Immature natural killer cell (primary cell): ENCODE measurements at places on chromosomes 7 and 10. TPM values are rescaled to one million over a fixed set of nuclear protein-coding genes. Genes with fewer than 3 reads are reported as not detected.
A peak's percentile ranks its signal among the peaks of the same experiment; 100 is the strongest.

- H3K36me3 ChIP-seq: peaks cover 3% of the 10 kb centered on the region
- peaks cover 1% of the 10 kb centered on the region for H3K27me3 ChIP-seq
- no peak overlapping the region for H3K4me3 ChIP-seq
- no peak for DNase-seq
Measured at GRCh38 chr10:44574596-44575480, 189.9 kb upstream of the CXCL12 start.

DNA sequence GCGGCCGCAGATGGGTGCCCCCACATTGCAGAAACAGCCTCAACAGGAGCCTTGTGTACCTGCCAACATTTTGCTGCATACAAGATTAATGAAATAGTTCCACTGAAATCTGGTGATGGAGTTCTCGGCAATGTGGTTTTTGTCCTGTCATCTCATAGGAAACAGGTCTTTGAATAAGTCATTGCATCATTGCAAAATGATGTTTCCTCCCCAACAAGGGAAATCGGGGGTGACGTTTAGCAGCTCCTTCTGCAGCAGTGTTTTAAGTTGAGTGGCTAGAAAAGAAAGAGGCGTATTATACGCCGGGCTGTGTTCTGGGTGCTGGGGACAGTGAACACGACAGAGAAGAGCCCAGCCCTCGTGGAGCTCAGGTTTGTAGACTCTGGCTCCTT lies 177.0 kb downstream of the PRKAG2 start:
- H3K4me3 ChIP-seq: no peak overlapping the region
- H3K27ac ChIP-seq: no peak overlapping the region
- no peaks in the 10 kb centered on the region for H3K36me3 ChIP-seq
- peaks cover 21% of the 10 kb centered on the region for H3K4me1 ChIP-seq

NPSR1 gene
- polyA plus RNA-seq: not detected

SPACDR gene
- polyA plus RNA-seq: 0.43 TPM

DNA sequence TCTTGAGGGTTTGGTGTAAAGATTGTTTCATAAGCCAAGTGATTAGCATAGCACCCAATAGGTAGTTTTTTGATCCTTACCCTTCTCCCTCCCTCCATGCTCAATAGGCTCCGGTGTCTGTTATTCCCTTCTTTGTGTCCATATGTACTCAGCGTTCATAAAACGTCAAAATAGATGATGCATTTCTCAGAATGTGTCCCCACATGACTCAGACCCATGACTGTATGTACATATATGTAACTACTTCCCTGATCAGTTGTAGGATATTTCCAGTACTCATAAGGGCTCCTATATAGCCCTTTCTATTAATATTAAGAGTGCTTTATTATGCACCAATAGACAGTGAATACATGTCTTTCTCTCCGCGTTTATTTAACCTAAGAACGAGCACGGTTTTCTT lies 466.9 kb downstream of the KIF20B start:
- no peaks in the 10 kb centered on the region for H3K4me1 ChIP-seq
- H3K4me3 ChIP-seq: no peak overlapping the region
- H3K36me3 ChIP-seq: no peaks in the 10 kb centered on the region
- H3K27me3 ChIP-seq: no peaks in the 10 kb centered on the region

- peak overlapping the region; percentile 26 for H3K4me3 ChIP-seq
- peaks cover 20% of the 10 kb centered on the region for H3K4me1 ChIP-seq
- no peaks in the 10 kb centered on the region for H3K36me3 ChIP-seq
- no peak overlapping the region for H3K27ac ChIP-seq
- peaks cover 4% of the 10 kb centered on the region for H3K27me3 ChIP-seq
- DNase-seq: no peak
Measured at GRCh38 chr7:41942468-41943093, 239.7 kb upstream of the INHBA start.

CC2D2B gene
- not detected for polyA plus RNA-seq

DNA sequence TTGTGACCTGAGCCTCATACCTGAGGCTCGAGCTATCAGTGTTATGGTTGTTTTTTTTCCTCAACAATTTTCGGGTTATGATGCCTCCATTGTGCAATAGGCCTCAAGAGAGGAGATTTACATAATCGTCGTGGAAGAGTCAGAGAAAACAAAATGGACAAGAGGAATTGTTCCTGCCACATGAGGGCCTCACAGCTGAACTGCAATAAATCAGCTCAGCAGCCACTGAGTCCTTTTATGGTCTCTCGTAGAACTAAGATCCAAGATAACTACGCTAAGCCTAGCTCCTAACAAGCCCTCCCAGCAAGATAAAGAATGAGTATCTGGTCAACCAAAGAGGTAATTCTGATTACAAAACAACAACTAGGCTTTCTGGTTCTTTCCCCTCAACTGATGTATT lies 336.8 kb downstream of the WDR11 start:
- no peak for DNase-seq
- H3K27me3 ChIP-seq: no peaks in the 10 kb centered on the region
- H3K4me1 ChIP-seq: no peaks in the 10 kb centered on the region
- no peaks in the 10 kb centered on the region for H3K36me3 ChIP-seq

GRCh38 chr10:113273181-113274163 lies 279.4 kb upstream of the HABP2 start:
- no peak overlapping the region for H3K4me3 ChIP-seq
- no peak overlapping the region for H3K27ac ChIP-seq
- H3K27me3 ChIP-seq: peaks cover 19% of the 10 kb centered on the region
- no peaks in the 10 kb centered on the region for H3K4me1 ChIP-seq

DNA sequence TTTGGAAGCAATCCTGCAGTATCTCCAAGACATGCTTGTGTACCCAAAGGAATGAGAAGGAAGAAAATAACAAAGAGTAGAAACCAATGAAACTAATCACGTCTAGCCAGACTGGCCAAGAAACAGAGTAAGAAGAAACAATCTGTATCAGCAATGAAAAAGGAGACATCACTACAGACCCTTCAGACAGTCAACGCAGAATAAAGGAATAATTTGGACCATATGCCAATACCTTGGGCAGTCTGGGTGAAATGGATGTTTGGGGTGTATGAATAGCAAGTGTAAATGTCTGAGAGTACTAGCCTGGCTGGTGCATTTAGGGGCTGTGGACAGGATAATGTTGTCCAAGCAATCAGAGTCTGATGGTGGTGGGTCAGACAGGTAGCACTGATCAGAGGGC lies 61.1 kb downstream of the SLC29A4 start:
- no peaks in the 10 kb centered on the region for H3K4me1 ChIP-seq
- H3K4me3 ChIP-seq: no peak overlapping the region
- no peaks in the 10 kb centered on the region for H3K27me3 ChIP-seq

LRRC17 gene
- polyA plus RNA-seq: not detected

INPP5F gene
- 8.0 TPM for polyA plus RNA-seq

DNA sequence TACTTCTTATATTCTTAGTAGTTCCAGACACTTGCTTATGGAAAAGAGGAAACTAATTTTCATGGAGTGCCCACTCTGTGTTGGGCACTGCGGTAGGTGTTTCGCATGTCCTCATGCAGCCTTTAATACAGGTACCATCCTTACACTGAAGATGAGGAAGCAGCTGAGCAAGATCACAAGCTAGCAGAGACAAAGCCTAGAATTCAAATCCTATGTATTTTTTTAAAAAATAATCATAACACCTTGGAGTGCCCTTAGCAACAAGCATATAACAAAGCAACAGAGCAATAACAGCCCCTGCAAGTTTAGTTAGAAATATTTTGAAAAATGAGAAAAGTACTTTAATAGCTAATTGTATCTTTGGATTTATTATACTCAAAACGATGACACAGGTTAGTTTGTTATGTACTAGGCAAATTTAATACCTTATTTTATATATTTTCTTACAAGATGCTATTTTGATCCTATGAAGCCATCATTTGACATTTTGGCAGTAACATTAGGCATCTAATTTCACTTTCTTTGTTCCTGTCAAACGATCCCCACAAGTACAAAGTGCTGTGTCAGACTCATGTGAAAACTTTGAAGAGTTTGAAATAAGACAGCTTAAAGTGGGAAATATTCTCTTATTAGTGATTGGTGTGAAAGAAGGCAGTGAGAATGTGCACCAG lies 245.8 kb downstream of the CDK14 start:
- H3K27ac ChIP-seq: no peak overlapping the region
- H3K4me3 ChIP-seq: no peak overlapping the region
- H3K4me1 ChIP-seq: no peaks in the 10 kb centered on the region

DNA sequence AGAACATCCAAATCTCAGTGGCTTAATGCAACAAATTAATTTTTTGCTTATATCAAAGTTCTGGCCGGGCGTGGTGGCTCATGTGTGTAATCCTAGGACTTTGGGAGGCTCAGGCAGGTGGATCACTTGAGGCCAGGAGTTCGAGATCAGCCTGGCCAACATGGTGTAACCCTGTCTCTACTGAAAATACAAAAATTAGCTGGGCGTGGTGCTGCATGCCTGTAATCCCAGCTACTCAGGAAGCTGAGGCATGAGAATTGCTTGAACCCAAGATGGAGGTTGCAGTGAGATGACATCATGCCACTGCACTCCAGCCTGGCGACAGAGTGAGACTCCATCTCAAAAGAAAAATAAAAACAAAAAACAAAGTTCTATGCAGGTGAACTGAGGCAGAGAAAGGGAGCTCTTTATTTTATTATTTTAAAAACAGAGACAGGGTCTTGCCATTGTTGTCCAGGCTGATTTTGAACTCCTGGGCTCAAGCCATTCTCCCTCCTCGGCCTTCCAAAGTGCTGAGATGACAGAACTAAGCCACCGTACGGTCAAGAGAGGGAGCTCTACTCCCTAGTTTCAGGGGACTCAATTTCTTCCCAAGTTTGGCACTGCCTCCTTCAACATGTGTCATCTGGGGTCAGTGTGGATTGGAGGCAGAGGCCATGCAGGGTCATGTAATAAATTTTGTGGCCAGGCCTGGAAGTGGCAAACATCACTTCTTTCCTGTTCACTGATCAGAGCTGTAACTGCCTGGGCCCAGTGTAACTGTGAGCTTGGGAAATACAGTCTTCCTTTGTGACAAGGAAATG lies 2.4 kb downstream of the ADCK2 start:
- H3K27ac ChIP-seq: peak overlapping the region; percentile 51
- H3K4me1 ChIP-seq: peaks cover 29% of the 10 kb centered on the region
- H3K36me3 ChIP-seq: peaks cover 21% of the 10 kb centered on the region
- H3K4me3 ChIP-seq: peak overlapping the region; percentile 46
- H3K27me3 ChIP-seq: peaks cover 2% of the 10 kb centered on the region
- peak; percentile 13 for DNase-seq

- H3K27me3 ChIP-seq: no peaks in the 10 kb centered on the region
- no peak overlapping the region for H3K4me3 ChIP-seq
- peaks cover 10% of the 10 kb centered on the region for H3K4me1 ChIP-seq
- H3K36me3 ChIP-seq: peaks cover 20% of the 10 kb centered on the region
- peak overlapping the region; percentile 41 for H3K27ac ChIP-seq
- DNase-seq: no peak
Measured at GRCh38 chr10:95254629-95255028, 36.2 kb downstream of the PDLIM1 start.

LRIT1 gene
- polyA plus RNA-seq: not detected

DNA sequence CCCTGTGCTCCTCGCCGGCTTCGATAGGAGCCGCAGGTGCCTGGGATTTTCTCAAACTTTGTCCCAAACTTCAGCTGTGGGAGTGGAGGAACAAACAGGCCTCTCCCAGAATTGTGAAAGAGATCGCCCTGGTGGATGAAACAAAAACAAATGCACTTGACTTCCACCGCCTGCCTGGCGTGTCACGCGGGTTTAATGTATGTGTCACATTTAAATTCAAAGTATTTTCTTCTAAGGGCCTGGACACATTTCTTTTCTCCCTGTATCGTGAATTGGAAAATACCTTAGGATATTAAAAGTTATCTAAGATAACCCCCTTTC lies 694 bp upstream of the WASL start:
- H3K4me1 ChIP-seq: peaks cover 41% of the 10 kb centered on the region
- H3K27me3 ChIP-seq: peaks cover 15% of the 10 kb centered on the region
- DNase-seq: no peak
- peak overlapping the region; percentile 81 for H3K27ac ChIP-seq
- H3K4me3 ChIP-seq: peak overlapping the region; percentile 89

SPDYE8 gene
- polyA plus RNA-seq: not detected

- H3K27me3 ChIP-seq: peaks cover 2% of the 10 kb centered on the region
- H3K4me1 ChIP-seq: no peaks in the 10 kb centered on the region
- no peak overlapping the region for H3K4me3 ChIP-seq
- no peak overlapping the region for H3K27ac ChIP-seq
Measured at GRCh38 chr10:69760072-69760471, 41.6 kb upstream of the COL13A1 start.

DNA sequence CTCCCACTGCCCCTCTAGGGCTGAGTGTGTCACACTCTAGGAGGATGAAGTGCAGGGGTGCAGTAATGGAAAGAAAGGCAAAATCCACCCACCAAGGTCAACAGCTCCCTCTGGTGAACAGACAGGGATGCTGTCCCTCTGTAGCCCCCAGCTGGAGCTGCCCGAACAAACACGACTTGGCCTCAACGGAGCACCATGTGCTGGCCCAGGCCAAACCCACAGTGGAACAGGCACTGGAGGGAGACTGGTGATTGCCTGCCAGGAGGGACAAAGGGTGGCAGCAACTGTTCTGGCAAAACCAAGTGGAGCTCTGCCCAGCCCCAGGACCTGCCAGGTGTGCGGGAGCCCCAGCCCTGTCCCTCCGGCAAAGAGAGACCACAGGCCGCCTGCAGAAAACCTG lies 20.7 kb downstream of the PDIA4 start:
- H3K4me3 ChIP-seq: no peak overlapping the region
- peaks cover 6% of the 10 kb centered on the region for H3K36me3 ChIP-seq
- peaks cover 6% of the 10 kb centered on the region for H3K4me1 ChIP-seq
- no peak for DNase-seq
